PC-9 (cell line): ENCODE measurements at places on chromosomes 5 and 9.

DNA sequence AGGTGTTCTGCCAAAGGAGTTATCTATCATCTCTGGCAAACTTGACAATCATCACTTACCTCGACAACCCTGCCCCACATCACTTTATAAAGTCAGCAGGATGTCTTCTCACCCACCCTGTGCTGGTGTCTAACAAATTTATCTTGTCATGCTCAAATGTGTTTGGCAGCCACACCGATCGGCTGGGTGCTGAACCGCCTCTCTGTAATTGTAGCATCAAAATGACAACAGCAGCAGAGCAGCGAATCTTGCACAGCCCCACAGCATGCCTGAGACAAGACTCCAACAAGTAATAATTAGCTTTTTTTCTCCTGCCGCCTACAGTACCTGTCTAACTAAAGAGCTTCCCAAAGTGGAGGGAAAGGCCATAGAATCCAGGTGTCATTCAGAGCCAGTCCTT lies 176.2 kb downstream of the NR3C1 start:
- DNase-seq: no peak

DNA sequence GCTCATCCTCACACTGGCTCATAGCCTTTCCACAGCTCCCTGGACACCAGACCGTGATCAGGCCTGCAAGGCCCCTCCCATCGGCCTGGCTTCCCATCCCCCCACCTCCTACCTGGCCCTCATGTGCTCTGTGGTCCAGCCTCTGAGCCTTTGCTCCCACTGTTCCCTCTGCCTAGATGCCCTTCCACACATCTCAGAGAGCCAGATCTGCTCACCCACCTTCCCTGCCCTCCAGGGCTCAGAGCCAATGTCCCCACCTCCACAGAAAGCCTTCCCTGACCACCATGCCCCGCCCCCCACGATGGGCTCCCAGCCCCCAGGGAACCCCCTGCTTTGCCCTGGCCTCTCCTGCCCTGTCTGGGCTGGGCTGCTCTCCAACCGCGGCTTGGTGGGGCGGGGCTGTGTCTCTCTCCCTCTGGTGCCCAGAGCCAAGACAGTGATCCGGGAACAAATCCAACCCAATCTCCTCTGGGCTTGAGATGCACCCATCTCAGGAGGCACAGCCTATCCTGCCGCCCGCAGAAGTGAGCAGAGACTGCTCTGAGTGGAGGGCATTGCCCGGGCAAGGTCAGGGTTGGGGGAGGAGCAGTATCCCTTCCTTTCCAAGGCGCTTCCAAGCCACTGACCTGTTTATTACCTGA lies 1.6 kb downstream of the NINJ1 start:
- peak; percentile 51 for DNase-seq

DNA sequence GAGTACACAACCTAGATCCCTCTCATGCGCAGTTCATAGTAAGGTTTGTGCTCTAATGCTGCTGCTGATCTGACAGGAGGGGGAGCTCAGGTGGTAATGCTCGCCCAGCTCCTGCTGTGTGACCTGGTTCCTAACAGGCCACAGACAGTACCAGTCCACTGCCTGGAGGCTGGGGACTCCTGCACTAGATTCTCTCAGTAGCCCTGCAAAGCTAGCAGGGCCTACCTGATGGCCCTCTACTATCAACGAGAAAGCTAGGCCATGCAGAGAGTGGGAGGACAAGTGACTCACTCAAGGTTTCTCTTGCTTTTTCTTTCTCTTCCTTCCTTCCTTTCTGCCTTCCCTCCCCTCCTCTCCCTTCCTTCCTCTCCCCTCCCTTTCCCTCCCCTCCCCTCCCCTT lies 55.1 kb upstream of the TEX48 start:
- no peak for DNase-seq

DNA sequence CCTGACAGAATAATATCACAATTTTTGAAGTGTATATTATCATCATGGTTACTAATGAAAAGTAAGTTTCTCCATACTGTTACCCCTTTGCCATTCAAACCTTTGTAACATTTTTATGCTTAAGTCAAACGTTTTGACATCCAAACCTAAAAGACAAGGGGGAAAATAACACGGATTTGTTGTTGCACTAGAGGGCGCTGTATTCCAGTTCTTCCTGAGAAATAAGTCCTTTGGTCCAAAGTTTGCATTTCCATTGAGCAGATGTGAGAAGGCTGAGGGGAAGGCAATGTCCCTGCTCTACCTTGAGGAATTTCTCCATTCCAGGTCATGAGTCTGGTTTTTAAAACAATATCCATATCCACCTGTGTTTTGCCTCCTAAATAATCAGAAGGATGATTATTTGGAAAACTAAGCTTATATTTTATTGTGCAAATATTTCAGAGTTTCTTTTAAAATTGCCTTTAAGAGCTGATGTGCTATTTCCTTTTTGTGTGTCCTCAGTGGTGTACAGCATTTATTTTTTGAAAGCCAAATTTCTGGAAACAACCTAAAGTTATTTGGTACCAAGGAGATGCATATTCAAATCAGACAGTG lies 9.7 kb downstream of the LECT2 start:
- DNase-seq: peak; percentile 31

GRCh38 chr5:65867542-65868195 lies 58.7 kb upstream of the ERBIN start:
- no peak for DNase-seq

- no peak for DNase-seq
Observed at GRCh38 chr5:176812269-176813259, 2.2 kb downstream of the UNC5A start.

GRCh38 chr5:179345433-179346321 lies at the start of gene ADAMTS2:
TSS of gene ADAMTS2 (minus strand) at chr5:179345461. CDS start at chr5:179345328, 133 bp downstream.
- DNase-seq: no peak

GRCh38 chr9:13990994-13991393 lies 322.9 kb downstream of the NFIB start:
- DNase-seq: no peak

DNA sequence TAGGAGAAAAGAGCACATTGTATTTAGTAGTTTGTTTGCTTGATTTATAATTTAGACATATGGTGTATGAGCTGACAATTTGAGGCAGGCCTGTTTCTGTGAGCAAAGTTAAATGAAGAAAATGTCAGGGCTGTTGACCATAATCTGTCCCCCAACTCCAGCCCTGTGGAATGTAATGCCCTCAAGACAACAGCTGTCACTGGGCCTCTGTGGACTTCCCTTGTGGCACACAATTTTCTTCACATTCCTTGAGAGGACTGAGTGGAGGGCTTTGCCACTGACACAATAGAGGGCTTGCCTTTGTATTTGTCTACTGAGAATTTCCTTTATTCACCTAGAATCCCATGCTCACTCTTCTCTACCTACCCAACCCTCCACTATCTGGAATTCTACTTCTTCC lies 141.2 kb upstream of the CD180 start:
- DNase-seq: no peak

GRCh38 chr9:90301277-90301653 lies 341.4 kb downstream of the DIRAS2 start:
- peak; percentile 94 for DNase-seq

DNA sequence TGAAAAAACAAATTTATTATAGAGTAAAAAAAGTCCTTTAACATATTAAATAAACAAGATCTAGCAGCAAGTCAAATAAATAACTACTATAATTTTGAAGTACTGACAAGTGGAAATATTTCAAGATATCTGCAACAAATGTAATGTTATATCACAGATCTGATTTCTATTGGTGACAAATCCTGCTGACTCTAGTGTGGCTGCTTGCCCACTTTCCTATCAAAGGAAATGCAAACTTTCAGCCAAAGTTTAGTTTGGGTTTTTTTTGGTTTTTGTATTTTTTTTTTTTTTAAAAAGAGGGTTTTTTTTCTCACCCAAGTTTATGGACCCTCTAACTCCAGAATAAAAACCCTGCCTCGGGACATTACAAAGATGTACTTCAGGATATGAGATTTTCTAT lies 12.9 kb downstream of the ADRA1B start:
- DNase-seq: no peak

GRCh38 chr9:119959846-119960545 lies 590.8 kb upstream of the BRINP1 start:
- no peak for DNase-seq

DNA sequence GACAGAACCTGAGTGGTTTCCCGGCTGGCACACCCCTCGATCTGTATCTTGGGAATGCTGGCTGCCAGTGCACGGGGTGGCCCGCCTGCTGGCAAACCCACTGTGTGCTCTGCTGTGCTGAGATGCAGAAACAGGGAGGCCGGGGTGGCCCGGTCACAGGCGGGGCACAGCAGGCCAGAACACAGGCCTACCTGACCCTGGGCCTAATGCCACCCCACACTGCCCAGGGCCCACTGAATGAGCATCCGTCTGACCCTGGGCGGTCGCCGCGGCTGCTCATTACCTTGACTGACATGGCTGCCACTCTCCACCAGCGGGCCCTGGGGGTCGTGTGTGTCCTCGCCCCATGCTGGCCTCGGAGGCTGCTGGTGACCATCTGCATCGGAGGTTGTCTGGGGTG lies 14.2 kb upstream of the QSOX2 start:
- no peak for DNase-seq

DNA sequence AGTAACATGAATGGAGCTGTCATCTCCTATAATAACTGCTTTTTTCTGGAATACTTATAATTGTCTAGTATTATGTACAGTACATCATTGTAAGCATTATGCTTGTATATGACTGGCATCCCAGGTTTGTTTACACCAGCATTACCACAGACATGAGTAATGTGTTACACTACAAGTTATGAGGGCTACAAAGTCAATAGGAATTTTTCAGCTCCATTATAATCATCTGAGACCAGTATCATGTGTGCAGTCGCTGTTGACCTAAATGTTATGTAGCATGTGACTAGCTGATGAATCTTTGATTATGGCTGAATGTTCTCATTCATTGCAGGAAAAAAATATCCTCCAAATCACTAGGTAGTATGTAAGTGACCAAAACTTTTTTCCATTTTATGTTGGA lies 2.2 kb downstream of the ZCCHC9 start:
- no peak for DNase-seq

- no peak for DNase-seq
Observed at GRCh38 chr9:83006378-83006777, 56.6 kb downstream of the RASEF start.

GRCh38 chr5:158390577-158390976 lies 531.6 kb upstream of the CLINT1 start:
- DNase-seq: no peak

GRCh38 chr9:89753472-89754055 lies 148.8 kb downstream of the GADD45G start:
- DNase-seq: no peak

DNA sequence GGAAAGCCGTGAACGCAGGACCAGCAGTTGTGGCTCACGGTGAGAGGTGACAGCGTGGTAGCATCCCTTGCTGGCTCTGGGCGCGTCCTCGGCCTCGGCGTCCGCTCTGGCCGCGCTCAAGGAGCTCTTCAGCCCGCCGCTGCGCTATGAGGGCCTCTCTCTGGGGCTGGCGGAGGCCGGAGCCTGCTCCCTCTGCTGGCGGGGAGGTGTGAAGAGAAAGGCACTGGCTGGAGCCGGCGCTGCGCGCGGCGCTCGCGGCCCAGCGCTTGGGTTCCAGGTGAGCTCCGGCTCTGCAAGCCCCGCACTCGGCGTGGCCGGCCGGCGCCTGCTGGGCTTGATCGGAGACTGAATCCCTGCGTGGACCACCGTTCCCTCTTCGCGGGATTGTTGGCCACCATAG lies 705.6 kb downstream of the SEMA5A start:
- DNase-seq: no peak

DNA sequence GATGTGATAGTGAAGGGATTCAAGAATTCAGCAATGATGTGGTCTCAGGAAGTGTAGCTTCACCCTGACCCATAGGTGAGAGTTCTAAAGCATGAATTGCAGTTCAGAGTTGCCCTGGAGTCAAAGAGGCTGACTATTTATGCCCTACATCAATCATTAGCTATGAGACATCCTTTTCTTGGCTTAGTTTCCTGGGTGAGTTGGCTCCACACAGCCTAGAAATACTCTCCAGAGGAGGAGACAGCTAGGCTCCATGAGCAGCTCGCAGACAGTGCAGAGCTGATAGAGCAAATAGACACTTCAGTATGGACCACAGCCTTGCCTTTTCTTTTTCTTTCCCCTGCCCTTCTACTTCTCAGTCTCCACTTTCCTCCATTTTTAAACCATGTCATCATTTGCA lies 1651.8 kb downstream of the MAT2B start:
- no peak for DNase-seq

- no peak for DNase-seq
Observed at GRCh38 chr5:170751631-170752030, 31.9 kb upstream of the GABRP start.

GRCh38 chr5:116573702-116574366 lies 789 bp downstream of the SEMA6A start:
- no peak for DNase-seq

DNA sequence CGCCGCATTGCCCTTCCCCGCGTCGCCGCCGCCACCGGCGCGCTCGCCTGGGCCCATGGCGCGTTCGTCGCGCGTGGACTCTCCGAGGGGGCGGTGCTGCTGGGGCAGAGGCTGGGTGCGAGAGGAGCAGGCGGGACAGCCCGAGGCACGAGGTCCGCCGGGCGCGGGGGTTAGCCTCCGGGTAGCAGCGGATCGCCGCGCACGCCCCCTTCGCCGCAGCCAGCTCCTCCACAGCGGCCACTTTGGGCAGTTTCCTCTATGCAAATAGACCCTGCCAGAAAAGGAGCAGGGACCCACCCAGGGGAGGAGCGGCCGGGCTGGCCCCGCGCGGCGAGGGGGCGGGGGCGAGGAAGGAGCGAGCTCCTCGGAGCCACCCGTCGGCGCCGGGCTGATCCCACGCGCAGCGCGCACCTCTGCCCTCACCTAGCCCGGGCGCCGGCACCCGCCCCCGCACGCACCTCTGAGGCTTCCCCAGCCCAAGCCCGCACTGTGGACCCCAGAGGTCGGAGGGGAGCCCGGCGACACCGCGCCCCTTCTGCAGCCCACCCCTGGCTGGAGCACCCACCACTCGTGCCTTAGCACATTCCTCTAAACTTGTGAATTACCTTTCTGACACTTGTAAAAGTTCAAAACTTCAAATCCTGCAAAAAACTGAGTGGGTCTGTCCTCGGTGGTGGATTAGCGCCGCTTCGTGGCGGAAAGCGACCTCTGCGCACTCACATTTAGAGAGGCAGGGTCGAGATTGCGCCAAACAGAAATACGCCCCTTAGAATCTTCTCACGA lies at the start of gene COL23A1:
COL23A1 (minus strand) TSS at position 253 of the 783 bp plus-strand sequence.
- no peak for DNase-seq

DNA sequence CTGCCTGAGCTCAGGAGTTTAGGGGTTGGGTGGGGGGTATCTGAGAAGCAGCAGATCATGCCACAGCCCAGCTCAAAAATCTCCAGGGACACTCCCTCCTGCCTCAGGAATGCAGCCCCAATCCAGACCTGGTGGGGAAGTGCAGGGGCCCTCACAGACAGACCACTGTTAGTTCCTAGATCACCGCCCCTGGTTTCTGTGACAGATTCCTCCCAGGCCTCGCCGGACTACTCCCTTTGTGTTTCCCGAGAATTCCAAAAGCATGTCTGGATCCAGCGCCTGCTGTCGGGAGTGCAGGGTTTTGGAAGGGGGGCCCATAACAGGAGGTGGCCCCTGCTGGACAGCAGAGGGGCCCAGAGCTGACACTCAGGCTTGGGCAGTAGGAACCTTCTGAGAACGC lies 74.5 kb downstream of the CTSL start:
- DNase-seq: no peak

- no peak for DNase-seq
Observed at GRCh38 chr5:169666365-169666764, 29.3 kb downstream of the DOCK2 start.
